A549 treated with Hydrocortisone at 1 μM for 4 hours (cell line): ENCODE measurements at places on chromosomes 1 and 21. TPM values are rescaled to one million over a fixed set of nuclear protein-coding genes. Genes with fewer than 3 reads are reported as not detected.

Gene OR6K2
- not detected in 5 replicates for total RNA-seq

Gene FAM72B
- total RNA-seq: 5.3 to 7.3 TPM (median 6.6 TPM) in 5 replicates

Gene C1QC
- not detected in 5 replicates for total RNA-seq

Gene CRYBG2
- total RNA-seq: 1.2 to 2.2 TPM (median 1.5 TPM) in 5 replicates

Gene DCDC2B
- total RNA-seq: not detected in 5 replicates

Gene SLC2A5
- total RNA-seq: 0.29 to 0.71 TPM (median 0.38 TPM) in 5 replicates
